ENCODE measurements at places on chromosomes 11 and 22.

GRCh38 chr22:44464000-44464399, 34.0 kb downstream of the RTL6 start:
- DNase-seq, result no peak

GRCh38 chr22:33325232-33326004, 267.2 kb upstream of the SYN3 start:
- peak; percentile 57 for DNase-seq

- no peak for DNase-seq
Measured at GRCh38 chr11:118319337-118319707, 14.8 kb downstream of the CD3E start.

GRCh38 chr22:33923660-33924246, 3.5 kb upstream of the LARGE1 start:
- peak; percentile 64 for DNase-seq

DNA sequence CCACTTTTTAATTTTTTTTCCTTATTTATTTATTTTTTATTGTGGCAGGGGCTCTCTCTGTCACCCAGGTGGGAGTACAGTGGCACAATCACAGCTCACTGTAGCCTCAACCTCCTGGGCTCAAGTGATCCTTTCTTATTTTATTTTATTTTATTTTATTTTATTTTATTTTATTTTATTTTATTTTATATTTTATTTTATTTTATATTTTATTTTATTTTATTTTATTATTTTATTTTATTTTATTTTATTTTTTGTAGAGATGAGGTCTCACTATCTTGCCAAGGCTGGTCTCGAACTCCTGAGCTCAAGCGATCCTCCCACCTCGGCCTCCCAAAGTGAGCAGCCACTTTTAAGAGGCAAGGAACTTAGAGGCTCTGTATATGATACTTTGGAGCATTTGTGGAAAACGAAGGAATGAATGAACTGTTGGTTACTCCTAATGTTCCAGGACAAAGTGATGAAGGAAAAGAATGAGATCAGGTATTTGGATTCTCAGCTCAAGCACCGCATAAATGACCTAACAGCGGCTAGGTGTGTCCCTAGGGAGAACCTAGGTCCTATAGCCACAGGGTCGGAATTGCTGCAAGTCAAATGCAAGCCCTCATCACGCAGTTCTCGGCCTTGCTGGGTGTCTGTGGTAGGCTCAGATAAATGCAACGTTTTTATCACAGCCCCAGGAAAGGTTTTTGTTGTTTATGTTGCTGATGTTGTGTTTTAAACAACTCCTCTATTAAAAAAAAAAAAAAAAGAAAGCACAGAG, 36.5 kb downstream of the ASCL2 start:
- no peak for DNase-seq

DNA sequence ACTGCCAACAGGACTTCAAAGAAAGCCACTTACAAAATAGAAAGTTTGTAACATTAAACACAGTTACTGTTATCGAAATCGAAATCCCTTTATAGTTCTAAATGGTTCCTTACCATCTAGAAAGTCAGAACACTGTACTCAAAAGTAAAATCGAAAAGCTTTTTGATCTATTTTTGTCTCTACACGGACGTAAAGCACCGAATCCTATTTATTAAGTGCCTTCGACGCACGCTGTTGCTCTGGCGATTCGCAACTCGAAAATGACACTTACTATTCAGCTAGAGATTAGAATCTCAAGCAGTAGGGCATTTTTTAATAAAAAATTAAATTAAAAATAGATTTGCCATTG, 78.3 kb downstream of the LARGE1 start:
- DNase-seq, result no peak

DNA sequence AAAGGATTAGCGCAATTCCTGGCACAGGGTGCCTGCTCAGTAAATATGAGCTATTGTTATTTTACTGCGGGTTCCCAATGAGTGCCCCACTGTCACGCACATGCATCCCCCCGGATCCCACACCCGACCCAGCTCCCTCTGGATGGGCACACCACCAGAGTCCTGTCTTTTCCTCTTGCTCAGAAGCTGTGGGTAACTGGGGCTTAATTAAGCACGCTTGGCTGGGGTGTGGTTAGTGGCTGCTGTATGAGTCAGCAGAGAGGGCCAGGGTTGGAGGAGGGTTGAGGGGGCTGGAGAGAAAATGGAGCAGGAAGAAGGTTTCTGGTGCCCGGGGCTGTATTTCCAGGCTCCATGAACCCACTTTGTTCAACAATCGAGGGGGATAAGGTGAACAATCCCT, 30.3 kb upstream of the NECTIN1 start:
- DNase-seq, result no peak

DNA sequence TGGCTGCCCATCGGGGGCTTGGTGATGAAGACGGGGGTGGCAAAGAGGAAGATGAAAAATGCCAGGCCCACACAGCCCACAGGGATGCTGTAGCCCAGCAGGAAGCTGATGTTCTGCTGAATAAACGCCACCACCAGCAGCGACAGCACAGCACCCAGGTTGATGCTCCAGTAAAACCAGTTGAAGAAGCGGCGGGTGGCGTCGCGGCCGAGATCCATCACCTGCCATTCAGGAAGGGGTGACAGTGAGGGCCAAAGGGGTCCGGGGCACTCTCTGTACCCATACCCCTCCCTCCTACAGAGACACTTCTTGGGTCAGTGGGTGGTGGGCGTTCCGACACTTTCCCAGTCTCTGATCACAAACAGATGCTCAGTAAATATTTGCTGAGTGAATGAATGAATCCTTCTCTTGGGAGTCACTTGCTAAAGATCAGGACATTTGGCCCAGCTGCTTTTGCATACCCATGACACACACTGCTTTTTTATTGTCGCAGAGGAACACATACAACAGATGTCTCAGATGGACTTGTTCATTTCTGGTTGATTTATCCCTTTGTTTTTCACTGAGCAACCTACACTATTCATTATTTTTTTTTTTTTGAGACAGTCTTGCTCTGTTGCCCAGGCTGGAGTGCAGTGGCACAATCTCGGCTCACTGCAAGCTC, 5.2 kb downstream of the SLC15A3 start:
- DNase-seq, result no peak

GRCh38 chr11:21949763-21950413, 243.0 kb upstream of the ANO5 start:
- DNase-seq, result no peak

DNA sequence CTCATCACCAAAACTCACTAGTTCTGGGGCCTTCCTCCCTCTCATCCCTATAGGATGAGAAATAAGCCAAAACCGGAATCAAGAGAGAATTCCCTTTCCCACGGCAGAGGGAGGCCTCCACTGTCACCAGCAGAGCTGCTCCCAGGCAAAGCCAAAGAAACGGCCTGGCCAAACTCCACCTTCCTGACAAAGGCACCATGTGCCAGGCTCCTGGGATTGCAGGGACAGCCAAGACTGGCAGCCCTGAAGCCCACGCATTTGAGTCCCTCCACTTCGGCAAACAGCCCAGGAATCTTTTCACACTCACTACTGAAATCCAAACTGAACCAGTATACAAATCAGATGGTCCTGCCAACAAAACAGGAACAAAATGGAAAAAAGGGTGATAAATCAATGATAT, 6.1 kb downstream of the SMCO4 start:
- no peak for DNase-seq

- DNase-seq, result no peak
Measured at GRCh38 chr11:57490456-57491248, 24.9 kb downstream of the SLC43A1 start.

DNA sequence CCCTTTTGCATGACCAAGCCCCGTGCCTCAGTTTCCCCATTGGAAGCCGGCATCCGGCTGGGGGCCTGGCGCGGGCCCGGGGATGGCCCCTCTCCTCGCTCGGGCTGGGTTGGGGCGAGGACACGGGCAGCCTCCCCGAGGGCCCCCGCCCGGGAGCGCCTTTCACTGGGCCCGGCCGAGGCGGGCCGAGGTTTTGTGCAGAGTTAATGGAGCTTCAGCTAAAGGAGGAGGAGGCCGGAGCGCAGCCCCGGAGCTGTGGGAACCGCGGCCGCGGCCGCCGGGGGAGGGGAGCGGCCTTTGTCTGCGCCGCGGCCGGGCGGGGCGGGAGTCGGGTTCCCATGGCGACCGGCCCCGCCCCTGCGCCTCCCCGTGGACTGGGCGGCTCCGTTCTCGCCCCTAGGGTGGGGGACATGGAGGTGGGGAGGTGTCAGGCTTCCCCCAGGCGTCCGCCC, 1.4 kb upstream of the MAPK11 start:
- DNase-seq, result peak; percentile 56

DNA sequence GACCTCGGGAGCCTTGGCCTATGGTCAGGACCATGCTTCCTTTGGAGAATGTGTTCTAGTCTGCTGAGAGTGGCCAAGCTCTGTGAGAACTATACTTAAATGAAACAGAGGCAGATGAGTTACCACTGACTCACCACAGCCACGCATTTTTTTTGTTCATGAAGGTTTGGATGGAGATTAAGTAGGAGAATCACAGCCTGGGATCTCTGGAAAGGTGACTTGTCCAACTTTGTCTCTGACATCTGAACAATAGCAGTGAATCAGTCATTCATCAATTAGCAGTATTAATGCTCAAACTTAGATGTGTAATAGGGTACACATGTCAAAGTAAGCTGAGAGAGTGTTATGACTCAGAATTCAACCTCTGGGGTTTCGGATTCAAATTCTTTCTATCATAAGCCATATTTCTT, 100.7 kb upstream of the ANO3 start:
- DNase-seq, result no peak

- DNase-seq, result no peak
Measured at GRCh38 chr22:30822216-30823014, 127.7 kb downstream of the OSBP2 start.

- DNase-seq, result no peak
Measured at GRCh38 chr11:118636569-118637290, 29.3 kb downstream of the PHLDB1 start.

DNA sequence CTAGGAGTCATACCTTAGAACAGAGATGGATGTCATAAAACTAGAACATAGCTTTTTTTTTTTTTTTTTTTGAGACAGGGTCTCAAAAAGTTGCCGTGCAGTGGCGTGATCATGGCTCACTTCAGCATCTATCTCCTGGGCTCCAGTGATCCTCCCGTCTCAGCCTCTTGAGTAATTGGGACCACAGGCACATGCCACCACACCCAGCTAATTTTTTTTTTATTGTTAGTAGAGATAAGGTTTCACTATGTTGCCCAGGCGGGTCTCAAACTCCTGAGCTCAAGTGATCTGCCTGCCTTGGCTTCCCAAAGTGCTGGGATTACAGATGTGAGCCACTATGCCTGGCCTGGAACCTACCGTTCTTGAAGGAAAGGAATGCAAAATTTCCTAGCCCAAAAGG, 8.8 kb upstream of the CEP295 start:
- DNase-seq, result no peak

- no peak for DNase-seq
Measured at GRCh38 chr22:17101475-17102296, 16.9 kb downstream of the IL17RA start.

- DNase-seq, result no peak
Measured at GRCh38 chr11:85269109-85269508, 358.0 kb downstream of the DLG2 start.

DNA sequence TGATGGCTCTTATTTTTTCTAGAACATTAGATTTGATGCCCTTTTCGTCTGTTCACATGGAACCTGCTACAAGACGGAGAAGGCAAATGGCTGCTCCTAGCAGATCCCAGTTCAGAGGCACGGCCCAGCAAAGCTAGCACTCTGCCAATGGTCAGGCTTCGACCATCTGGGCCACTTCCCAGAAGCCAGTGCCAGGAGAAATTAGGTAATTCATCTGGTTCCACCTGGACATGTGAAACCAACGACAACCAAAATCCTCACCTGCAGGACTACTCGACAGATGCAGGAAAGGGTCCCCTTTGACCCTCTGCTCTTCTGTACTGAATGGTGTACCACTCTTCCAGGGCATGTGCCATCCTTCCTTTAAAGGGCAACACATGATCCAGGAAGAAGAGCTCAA, 25.4 kb downstream of the MICAL3 start:
- DNase-seq, result no peak

DNA sequence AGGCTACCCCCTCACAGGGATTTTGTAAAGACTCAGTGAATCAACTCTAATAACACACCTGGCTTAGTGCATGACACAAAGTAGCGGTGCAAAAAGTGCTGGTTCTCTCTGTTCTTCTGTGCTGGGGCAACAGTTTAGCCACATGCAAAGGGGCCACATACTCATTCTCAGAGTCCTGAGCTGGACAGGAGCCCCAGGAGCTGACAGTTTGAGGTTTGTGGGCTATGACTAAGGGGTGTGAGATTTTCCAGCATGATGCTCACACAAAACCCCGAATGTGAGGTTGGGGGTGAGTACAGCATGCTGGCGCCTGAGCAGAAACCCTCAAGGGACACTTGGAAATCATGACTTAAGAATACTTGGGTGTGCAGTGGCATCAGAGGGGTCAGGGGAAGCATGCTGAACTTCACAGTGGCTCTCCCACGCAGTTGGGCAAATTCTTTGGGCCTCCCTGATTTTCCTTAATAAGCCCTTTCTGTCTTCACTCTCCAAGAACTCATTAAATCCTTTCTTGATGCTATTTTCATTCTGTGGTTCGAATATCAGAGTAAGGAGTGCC, 31.0 kb downstream of the TMPRSS5 start:
- no peak for DNase-seq

DNA sequence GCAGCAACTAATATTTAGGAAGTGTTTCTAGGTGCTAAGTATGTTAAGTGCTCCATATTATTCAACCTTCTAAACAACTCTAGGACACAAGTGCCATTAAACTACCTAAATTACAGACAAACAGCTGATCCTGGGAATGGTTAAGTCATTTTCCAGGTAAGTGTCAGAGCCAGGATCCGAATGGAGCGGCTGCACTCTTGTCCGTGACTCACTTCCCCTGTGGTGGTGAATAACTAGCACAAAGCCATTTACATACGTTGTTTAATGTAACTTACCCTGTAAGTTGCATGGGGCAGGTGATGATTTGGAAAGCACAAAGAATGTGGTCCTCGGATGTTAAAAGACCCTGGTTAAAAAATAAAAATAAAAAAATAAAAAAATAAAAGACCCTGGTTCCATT, 8.8 kb upstream of the PRG2 start:
- no peak for DNase-seq

- no peak for DNase-seq
Measured at GRCh38 chr11:94800414-94800813, 32.3 kb downstream of the AMOTL1 start.

DNA sequence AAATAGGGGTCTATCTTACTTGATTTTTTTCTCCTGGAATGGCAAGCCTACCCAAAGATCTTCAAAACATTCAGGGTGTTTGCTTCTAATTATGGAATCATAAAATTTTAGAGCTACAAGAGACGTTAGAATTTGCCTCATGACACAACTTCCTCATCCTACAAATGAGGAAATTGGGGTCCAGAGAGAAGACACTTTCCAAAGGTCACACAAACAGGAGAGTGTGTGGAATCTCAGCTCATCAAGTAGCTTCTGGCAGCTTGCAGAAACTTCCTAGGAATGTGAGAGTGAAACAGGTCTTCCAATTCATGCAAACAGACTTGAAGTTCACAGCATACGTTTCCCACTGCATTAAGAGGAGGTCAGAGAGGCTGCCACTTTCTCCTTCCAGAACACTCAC, 976.0 kb downstream of the OPCML start:
- DNase-seq, result no peak
